ENCODE measurements at places on chromosomes 4 and X.
A peak's percentile ranks its signal among the peaks of the same experiment; 100 is the strongest.

DNA sequence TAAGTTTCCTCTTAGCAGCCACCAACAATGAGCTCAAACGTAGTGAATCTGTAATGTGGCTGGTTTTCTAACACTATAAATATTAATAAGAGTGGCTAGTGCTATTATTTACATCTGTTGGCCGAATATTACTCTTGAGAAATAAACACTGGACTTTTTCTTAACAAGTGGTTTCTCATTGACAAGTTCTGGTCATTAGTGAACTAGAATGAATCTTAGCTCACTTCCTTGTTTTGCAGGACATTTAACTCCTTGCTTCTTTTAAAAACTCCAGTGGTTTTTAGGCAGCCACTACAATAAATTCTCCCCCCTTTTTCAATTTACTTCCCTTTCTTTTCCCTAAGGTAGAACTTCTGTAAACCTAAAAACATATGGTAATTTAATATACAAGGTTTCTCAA lies 177.2 kb downstream of the ARAP2 start:
- no peak for DNase-seq

DNA sequence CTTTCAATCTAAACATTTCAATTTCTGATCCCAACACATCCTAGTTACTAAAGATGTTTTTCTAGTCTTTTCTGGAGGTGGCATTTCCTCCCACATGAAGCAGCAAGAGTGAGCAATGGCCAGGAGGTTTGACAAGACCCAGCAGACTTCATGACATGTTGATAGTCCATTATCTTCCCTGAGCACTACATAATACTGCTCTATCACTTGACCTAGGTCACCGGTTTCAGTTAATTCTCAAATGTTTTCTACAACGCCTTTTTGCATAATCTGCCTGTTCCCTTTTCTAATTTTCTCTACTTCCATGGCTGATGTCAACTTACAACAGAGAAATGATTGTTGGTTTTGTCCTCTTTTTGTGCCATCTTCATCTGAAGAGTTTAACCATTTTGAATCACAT lies 62.0 kb upstream of the GPRIN3 start:
- DNase-seq, result no peak

DNA sequence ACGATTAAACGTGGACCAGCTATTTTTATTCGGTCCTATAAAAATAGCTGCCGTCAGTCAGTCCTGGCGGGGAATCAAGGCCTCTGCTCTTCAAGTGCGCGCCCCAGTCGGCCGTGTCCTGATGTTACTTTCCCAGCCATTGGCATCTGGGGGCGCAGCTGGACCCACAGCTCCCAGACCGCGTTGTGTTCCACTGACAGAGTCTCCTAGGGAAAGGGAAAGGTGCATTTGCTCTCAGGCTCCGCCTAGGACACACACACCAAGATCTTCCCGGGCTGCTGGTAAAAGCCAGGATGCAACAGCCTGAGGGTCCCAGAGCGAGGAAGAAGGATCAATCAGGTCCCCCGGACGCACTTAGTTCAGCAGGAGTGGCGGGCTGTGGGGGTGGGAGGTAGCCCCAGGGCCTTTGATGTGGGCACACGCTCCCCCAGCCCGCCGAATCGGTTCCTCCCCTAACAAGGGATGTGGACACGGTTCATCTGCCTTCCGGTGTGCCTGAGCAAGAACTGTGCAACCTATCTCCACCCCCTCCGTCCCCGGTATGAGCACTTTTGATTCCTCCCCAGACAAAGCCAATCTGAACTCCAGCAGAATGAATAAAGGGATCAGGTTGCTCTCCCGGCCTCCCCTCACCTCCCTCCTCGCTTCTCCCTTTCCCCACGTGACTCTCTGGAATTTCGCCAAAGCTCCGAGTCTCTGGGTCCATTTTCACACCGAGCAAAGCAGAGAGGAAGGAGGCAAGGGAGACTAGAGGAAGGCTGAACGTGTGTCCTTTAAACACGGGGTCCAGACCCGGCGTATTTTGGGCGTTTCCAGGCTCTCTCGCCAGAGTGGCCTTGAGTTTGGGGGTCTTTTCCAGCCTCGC lies 626 bp upstream of the FRAS1 start:
- peak; percentile 74 for DNase-seq

GRCh38 chrX:17459661-17460060 lies 84.7 kb downstream of the NHS start:
- no peak for DNase-seq

GRCh38 chr4:188554413-188554812 lies 415.2 kb downstream of the TRIML1 start:
- no peak for DNase-seq

DNA sequence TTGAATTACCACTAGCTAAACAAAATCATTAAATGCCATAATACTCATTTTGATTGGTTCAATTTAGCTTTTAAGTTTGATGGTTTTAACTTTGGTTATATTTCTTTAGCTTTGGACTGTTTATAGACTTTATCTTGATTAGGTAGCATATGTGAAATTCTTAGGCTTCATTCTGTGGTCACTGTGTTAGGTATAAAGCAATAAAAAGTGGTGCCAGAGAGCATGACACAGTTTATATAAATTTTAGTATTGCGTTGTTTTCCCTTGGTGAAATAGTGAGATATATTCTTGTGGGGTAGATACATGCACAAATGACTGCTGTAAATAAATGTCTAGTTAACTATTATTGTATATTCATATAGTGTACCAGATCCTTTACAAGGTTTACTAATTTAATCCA lies 474.2 kb upstream of the GRID2 start:
- no peak for DNase-seq

GRCh38 chr4:108601106-108601505 lies 19.3 kb upstream of the RPL34 start:
- DNase-seq, result no peak

- DNase-seq, result no peak
Observed at GRCh38 chrX:48779399-48779798, 7.0 kb upstream of the GATA1 start.

- DNase-seq, result no peak
Observed at GRCh38 chrX:153517423-153517822, at the start of gene ATP2B3. TSS of gene ATP2B3 (plus strand) at chrX:153517642. CDS start at chrX:153536248, 18,606 bp downstream.

DNA sequence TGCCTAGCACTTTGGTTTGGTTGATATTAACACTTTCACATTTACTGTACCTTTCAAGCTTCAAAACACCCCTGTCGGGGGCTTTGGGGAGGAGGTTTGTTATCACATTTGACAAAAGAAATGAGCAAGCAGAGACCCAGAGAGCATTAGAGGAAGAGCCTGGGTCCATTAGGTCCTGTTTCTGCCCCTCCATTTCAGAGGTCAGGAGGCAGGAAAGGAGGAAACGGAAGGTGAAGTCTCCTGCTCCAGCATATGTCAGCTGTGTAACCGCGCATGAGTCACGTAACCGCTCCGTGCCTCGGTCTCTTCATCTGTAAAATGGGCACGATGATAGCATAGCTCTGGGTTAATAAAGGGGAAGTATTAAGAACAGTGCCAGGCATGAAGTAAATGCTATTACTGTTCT lies 201.9 kb upstream of the BCOR start:
- DNase-seq, result no peak

GRCh38 chr4:164304101-164304639 lies 449.8 kb upstream of the SMIM31 start:
- DNase-seq, result no peak

DNA sequence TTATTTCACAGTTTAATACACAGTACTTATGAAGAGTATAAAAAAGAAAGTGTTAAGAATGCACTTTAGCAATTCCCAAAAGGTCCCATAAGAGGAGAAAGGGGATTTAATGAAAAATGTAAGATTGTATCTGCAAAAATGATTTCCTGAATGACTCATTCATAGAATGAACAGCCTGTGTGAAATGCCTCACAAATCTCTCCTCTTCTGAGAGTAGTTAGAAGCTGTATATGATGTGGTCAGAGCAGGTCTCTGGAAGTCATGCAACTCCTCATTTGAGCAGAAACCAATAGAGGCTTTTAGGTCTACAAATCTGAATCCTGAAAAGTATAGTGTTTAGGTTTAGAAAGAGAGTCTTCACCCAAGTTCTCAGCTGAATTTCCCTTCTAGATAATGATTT lies 381.3 kb upstream of the INTU start:
- no peak for DNase-seq

DNA sequence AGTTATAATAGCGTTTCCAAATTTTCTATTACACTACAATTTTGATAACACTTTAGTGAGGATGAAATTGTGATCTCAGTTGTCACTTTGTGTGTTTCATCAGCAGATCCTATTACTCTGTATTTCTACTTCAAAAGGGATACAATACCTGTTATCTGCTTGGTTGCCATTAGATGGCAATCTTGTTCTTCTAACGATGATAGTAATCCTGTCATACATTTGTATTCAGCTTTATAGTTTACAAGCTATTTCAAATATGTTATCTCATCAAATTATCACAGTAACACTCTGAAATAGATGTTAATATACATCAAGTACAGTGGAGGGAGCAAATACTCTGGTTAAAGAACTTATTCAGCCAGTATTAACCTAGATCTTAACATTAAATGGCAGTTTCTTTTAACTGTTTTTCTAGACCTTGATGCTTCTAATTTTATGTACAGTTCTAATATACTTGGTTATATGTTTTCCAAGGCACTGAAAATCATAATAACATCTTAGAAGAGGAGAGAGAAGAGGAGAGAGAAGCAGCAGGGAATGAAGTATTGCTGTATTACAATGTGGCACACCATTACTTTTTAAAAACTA lies 292.0 kb downstream of the CCSER1 start:
- DNase-seq, result no peak

- DNase-seq, result peak; percentile 22
Observed at GRCh38 chrX:69027181-69028005, 137.9 kb downstream of the PJA1 start.

DNA sequence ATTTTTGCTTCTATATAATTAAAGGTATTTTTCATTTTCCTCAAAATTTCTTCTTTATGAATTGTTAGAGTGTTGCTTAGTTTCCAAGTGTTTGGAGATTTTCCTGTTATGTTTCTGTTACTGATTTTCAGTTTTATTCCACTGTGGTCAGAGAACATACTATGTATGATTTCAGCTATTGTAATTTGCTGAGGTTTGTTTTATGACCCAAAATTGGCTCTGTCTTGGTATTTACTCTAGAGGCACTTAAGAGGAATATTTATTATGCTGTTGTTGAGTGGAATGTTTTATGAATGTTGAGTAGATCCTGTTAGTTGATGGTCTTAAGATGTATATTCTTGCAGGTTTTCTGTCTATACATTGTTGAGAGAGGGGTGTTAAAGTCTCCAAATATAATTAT lies 263.5 kb downstream of the PABPC4L start:
- no peak for DNase-seq

DNA sequence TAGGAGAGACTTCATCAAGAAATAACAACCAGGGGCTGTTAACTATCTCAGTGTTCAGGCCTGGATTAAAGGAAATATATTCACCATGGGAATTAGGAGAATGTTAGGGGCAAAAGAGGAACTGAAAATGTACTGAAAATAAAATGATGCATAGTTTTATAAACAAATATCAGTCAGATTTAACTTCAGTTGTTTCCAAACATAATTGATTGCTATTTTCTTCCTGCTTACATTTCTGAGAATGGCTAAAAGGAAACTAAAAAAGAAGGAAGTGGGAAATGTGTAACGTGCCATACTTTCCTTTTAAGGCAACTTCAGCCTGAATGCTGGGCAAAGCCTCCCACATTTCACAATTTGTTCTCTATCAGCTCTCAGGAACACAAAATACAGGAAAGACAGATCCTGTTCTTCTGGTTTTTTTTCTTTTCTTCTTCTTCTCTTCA lies 178.1 kb downstream of the MAML3 start:
- DNase-seq, result no peak
